NCI-H1417 treated with DMSO at 0.1 percent for 48 hours (cell line): ENCODE measurements at places on chromosomes 1 and 21.

- DNase-seq, result no peak
Measured at GRCh38 chr1:212544110-212544509, 64.5 kb upstream of the ATF3 start.

GRCh38 chr1:7442918-7443317 lies 328.2 kb upstream of the VAMP3 start:
- DNase-seq, result no peak

DNA sequence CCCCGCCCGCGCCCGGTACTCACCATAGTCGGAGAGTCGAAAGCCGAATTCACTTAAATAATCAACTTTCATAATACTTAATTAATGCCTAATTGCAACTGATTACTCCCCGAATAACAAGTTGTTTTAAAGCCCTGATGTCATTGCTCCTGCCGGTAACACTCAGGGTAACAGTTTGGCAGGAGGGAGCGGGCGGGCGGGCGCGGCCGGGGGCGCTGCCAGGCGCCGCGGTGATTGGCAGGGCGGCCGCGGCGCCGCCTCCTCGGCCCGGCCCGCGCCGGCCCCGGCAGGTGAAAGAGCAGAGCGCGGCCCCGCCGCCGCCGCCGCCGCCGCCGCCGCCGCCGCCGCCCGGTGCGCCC lies 102.2 kb downstream of the CASZ1 start:
- no peak for DNase-seq

DNA sequence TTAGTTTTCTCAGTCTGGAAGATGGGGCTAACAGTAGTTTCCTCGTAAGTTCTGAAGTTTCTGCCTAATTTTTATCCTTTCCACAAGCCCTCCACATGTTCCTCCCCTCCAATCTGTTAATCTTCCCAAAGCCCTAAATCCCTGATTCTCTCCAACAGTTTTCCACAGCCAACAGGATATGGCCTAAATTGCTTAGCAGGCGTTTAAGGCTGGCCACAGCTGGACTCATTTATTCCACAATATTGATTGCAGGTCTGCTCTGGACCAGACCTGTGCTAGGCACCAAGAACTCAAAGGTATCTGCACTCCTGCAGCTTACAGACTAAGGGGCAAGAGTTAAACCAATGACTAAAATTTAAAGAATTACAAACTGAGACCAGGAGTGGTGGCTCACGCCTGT lies 3.9 kb downstream of the SLC6A9 start:
- no peak for DNase-seq

DNA sequence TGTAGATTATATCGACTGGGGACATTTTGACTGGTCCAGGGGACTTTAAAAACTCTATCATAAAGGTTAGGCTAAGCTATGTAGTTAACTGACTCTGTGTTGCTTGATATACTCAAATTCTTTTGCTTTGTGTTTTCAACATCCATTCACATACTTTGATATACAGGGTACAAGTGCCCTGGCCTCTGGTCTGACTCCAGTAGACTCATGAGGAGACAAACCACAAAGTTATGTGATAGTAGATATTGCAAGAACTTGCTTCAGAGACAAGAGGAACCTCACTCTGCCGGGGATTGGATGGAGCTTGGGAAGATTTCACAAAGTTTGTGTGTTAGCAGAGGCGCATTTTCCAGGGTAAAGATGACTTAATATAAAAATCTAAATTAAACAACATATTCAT lies 1.3 kb downstream of the GORAB start:
- DNase-seq, result no peak

DNA sequence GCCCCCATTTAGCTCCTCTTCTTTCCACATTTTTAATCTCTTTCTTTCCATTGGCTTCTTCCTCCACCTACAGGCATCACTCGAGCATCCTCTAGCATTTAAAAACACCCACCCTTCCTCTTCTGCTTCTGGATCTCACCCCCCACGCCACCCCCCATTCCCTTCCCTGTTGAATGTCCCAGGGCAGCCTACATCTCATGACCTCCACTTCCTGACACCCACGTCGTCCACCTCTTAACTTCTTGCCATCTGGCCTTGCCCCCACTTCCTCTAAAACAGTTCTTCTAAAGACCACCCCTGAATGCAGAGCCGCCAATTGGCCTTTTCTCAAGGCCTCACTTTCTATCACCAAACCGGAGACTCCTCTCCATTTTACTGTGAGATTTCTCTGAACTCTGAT lies 6.1 kb upstream of the ETNK2 start:
- no peak for DNase-seq

DNA sequence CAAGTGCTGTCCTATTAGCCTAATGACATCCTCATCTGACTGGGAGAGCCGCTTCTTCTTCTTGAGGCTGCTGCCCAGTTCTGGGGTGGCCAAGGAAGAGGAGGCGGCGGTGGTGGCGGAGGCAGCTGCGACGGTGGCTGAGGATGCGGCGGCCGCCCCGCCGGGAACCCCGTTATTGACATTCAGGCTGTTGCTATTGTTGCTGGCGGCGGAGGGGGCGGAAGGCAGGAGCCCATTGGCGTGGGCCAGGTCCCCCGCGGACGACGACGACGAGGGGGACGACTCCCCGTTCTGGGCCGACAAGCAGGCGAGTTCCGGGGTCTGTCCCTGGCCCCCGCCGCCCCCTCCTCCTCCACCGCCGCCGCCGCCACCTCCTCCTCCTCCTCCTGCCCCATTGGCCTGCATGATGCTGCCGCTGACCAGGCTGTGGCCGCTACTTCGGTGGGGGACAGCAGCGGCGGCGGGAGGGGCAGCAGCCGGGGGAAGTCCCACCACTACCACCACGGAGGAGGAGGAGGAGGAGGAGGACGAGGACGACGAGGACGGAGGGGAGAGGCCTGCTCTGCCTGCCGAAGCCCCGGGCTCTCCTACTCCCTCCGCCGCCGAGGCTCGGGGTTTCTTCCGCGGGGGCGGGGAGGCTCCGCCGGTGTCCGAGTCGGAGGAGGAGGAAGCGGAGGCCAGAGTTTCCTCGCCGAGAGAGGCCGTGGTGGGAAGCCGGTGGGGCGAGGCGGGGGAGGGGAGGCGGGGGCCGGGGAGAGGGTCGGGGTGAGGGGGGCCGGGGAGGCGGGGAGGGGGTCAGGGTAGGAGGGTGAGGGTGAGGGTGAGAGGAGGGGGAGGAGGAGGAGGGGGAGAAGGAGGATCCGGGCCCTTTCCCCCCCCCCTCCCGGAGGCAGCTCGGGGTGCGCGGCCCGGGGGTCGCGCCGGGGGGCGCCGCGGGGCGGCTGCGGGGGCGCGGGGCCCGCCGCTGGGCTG lies 610 bp downstream of the WDR26 start:
- DNase-seq, result no peak

GRCh38 chr1:45630429-45630828 lies 6.6 kb upstream of the CCDC17 start:
- no peak for DNase-seq

- no peak for DNase-seq
Measured at GRCh38 chr1:23768733-23769132, 9.5 kb upstream of the PITHD1 start.

- no peak for DNase-seq
Measured at GRCh38 chr1:193060938-193061337, 1.5 kb downstream of the RO60 start.

DNA sequence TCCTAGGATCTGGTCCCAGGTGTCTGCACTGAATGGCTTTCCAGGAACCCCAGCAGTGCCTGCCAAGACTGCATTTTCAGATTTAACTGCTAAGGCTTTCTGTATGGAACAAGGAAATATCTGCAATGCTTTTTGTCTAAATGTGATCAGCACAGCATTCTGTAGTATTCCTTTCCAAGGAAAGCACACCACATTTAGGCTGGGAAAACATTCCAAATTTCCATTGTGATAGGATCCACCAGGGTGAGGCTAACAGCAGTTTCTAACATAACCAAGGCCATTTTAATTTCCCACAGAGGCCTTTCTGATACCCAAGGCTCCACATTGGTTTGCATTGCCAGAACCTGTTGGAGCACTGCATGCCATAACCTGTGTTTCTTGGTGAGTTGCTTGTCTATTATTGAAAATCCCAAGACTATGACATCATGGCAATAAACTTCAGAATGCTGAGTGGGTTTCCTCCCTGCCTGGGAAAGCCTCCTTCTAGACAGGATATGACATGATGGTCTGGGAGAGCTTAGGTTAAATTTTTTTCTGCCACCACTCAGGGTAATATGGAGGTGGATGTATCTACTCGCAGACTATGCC lies 23.3 kb upstream of the PTGFRN start:
- DNase-seq, result no peak

GRCh38 chr1:198597690-198598430 lies 41.0 kb upstream of the PTPRC start:
- no peak for DNase-seq

- DNase-seq, result no peak
Measured at GRCh38 chr1:233240371-233240770, 55.2 kb downstream of the PCNX2 start.

DNA sequence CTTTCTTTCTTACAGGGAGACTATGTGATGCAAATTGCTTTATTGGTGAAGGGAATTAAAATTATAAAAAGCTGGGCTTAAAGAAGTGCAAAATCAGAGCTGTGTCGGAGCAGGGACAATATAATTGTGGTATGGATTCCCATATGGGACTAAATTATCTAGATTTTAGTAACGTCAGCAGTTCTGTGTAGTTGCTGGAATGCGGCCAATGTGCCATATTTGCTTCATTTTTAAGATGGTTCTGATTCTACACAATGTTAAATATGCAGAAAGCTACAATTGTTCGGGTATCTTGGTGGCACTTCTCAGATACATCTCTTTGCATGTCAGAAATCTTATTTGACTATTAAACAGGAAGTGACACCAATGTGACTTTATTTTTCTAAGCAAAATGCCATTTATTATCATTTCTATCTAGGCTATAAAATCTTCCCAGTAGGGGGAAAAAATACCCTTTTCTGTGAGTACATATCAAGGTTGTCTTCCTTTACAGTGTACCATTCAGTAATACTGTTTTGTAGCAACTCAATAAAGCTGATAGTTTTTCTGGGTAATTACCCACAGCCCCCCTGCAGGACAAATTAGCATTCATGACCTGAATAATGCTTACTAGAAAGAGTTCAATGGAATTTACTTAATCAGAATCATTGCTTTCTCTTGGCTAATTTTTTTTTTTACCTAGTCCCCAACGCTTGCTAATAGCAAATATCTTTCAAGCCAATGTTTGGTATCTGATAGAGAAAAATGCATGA lies 288.3 kb upstream of the ADGRL2 start:
- no peak for DNase-seq

DNA sequence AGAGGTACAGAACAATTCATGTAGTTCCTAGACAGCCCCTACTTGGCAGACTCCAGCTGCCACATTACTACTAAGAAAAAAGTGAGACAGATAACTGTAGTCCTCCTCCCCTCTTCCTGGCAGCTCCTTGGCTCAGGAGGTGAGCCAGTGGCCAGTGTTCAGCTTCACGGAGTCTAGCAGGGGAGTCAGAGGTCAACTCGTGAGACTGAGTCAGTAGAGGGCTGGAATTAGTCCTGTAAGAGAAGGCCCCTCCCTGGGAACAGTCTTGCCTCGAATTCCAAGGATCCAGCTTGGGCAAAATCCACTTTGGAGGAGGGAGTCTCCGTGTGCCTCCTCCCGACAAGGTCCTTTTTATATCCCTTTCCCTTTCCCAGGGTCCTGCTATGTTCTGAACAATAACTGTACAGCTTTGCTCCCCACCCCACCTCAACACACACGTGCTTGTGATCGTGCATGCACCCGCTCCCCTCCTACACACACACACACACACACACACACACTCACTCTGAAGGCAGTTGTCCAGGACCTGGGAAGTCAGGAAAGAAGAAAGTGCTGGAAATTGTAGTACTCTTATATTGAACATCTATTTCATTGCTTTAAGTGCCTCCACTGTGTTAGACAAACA lies 22.5 kb upstream of the SLC27A3 start:
- DNase-seq, result no peak

- DNase-seq, result no peak
Measured at GRCh38 chr1:84876353-84876752, 16.7 kb downstream of the LPAR3 start.

- no peak for DNase-seq
Measured at GRCh38 chr1:24915816-24916602, 14.1 kb downstream of the RUNX3 start.

- no peak for DNase-seq
Measured at GRCh38 chr1:30866594-30866993, 42.0 kb downstream of the SDC3 start.

GRCh38 chr1:44326024-44326701 lies 28.9 kb downstream of the ERI3 start:
- DNase-seq, result no peak

GRCh38 chr1:246274186-246274585 lies 232.9 kb downstream of the SMYD3 start:
- DNase-seq, result no peak

GRCh38 chr1:6788946-6789345 lies 3.7 kb downstream of the CAMTA1 start:
- no peak for DNase-seq

DNA sequence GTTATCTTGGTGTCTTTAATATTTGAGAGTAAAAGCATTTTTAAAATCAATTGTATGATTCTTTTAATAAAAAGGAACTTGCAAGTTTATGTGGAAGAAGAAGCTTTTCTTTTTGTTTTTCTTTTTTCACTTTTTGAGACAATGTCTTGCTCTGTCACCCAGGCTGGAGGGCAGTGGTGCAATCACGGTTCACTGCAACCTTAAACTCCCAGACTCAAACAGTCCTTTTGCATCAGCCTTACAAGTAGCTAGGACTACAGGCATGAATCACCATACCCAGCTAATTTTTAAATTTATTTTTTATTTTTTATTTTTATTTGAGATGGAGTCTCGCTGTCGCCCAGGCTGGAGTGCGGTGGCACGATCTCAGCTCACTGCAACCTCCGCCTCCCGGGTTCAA lies 34.1 kb downstream of the CMPK1 start:
- DNase-seq, result no peak

DNA sequence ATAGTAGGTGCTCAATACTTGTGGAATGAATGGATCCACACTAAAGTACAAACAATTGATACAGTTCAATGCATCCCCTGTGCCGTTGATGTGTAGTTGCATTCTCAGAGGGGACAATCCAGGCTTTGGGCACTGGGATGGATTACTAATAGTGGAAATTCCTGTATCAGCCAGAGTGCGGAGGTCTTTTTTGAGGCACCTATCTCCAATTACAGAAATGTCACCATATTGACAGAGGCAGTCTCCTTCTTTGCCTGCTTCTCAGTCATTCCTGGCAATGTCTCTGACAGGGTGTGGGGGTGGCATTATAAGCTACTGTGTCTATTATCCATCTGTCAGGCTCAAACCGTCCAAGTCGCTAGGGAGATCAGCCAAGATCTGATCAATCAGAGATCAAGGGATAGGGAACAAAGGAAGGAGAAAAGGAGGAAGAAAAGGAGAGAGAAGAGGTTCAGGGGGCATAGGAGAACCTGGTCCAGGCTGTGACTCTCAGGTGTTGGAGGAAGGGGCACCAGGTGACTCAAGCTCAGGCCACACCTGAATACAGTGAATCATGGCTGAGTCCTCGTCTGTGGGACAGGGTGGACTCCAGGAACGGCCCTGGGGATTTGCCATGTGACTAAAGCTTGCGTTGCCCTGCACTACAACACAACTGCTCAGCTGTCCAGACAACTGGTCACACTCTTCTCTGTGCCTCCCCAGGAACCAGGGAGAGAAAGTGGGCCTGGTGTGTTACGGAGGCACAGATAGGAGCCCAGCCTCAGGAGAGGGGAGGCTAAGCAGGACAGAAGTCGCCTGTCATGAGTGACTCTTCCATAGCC lies 3.4 kb upstream of the LAMB3 start:
- DNase-seq, result no peak
